ENCODE measurements at places on chromosomes 7 and 10.

DNA sequence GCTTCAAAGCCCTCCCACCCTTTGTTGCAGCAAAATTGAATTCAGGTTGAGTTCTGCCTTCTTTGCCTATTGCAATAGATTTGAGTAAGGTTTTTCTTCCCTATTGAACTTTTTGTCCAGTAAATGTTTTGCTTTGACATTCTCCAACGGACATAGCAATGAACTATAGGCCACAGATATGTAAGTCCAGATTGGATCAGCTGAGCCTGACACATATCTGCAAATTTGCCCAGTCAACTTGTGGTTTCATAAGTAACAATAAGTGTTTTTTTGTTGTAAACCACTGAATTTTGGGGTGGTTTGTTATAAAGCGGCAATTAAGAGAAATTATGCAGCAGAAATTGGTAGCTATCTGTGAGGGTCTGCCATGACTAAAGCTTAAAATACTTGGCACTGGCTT lies 332.1 kb upstream of the SORCS1 start:
- DNase-seq, result no peak

- no peak for DNase-seq
These were observed 79.9 kb upstream of the TMEM196 start for GRCh38 chr7:19853261-19853832.

GRCh38 chr10:89364531-89364930 lies 13.3 kb upstream of the IFIT1B start:
- DNase-seq, result no peak

DNA sequence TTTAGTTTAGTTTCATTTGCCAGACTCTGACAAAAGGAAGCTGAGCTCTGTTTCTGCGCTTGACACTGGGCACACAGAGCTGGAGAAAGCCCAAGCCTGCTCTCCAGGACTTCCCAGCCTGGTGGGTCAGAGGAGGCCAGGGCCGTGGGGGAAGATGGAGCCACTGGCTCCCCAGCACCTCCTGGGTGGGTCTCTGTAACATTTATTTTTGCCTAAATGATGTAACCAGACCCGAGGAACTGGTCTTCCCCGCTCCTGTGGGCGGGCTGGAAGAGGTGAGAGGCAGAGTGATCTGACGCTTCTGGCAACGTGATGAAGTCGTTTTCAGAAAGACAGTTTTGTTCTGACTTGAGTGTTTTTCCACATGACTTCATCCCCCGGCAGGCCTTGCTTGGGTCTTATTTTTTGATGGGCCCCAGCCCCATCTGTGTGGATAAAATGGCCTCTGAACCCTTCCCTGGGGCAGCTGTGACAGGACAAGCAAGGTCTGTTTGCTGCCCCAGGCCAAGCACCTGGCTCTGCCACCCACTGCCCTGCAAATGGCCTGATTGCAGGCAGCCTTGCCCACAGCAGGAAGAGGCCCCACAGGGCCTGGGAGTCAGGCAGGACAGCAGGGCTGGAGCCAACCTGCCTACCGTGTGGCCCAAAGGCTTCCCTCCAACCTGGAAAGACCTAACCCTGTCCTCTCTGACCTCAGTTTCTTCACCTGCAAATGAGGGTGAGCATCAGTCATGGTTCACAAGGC lies 304.9 kb upstream of the ZMIZ1 start:
- peak; percentile 66 for DNase-seq

- no peak for DNase-seq
These were observed 50.0 kb downstream of the VCL start for GRCh38 chr10:74047871-74048270.

DNA sequence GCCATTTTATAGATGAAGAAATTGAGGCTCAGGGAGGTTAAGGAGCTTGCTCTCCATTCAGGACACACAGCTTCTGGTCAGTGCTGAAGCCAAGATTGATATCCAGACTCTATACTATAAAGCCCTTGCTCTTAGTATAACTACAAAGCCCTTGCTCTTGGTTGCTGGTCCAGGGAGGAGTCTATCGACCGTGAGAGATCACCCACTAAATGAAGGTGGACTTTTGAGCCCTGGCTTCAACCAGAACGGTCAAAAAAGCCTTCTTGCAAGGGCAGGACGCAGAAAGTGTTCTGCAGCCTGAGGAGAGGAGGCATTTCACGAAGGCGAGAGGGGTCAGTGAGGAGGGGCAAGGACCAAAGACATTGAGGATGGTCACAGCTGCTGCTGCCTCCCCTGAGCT lies 176.3 kb downstream of the CYP26A1 start:
- DNase-seq, result no peak

DNA sequence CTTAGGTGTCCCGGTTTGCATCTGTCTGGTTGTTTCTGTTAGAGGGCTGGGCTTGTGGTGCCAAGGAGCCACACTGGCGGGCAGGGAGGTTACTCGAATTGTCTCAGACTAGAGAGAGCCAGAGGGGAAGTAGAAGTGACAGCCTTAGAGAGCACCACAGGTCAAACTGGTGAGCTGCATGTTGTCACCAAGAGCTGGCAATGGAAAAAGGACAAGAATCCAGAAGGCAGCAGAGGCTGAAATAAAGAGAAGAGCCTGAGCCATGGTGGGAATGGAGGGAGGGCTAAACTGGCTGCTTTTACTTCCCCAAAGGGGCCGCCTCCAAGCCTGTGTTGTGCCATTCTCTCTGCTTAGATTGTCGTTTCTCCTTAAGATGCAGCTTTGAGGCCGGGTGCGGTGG lies 31.1 kb upstream of the RHBDD2 start:
- no peak for DNase-seq

DNA sequence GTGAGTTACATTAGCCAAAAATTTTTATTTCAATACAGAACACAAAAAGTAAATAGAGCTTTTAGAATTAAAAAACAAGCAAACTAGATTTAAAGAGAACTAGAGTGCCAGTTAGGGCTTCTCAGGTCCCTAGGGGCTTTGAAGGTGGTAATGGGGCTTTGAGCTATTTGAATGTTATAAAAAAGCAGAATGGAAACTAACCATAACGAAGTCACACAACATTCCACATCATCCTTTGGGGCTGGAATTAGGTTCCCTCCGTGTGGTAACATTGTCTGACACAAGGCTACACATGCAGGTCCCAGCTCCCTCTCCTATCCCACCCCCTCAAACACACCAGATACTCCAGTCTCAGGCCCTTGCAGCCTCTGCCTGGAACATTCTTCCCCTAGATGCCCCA lies 15.3 kb downstream of the JAZF1 start:
- no peak for DNase-seq

DNA sequence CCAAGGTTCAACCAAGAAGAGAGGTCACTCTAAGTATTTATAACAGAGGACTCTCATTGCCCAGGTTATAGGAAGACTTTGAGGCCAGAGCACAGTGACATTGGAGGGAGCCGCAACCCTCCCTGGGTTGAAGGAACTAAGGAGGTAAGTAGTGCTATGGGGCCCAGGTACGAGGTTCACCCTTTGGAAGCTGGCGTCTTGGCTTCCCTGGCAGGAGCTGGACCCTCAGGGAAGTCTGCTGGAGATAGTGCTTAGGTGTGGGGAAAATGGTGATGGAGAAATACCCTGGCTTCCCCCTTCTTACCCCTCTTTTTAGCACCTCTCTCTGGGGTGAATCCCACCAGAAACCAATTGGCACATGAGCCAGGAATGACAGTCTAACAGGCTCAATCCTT lies 317.9 kb upstream of the ZNF32 start:
- no peak for DNase-seq

GRCh38 chr7:158995514-158995913 lies 139.2 kb downstream of the DYNC2I1 start:
- DNase-seq, result no peak

DNA sequence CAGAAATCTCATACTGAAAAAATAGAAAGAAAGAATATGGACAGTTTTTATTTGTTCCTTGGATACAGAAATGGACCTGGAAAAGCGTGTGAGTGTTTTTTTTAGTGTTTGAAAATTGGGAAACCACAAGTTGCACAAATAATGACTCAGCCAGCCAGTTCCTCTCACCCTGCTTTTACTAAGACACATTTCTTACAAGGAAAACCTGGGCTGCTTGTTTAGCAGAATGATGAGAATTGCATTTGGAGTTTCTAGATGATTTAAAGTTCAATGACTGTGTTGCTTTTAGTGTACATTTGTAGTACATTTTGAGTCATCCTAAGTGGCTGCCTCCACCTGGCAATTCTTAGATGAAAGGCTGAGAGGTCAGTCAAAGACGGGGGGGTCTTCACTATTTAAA lies 218.7 kb downstream of the ABCA13 start:
- no peak for DNase-seq

- DNase-seq, result peak; percentile 28
These were observed 325.7 kb downstream of the PARD3 start for GRCh38 chr10:34489411-34489810.

- DNase-seq, result no peak
These were observed 102.8 kb downstream of the DIP2C start for GRCh38 chr10:586716-587115.

- DNase-seq, result no peak
These were observed 31.9 kb downstream of the RNLS start for GRCh38 chr10:88551246-88551645.

DNA sequence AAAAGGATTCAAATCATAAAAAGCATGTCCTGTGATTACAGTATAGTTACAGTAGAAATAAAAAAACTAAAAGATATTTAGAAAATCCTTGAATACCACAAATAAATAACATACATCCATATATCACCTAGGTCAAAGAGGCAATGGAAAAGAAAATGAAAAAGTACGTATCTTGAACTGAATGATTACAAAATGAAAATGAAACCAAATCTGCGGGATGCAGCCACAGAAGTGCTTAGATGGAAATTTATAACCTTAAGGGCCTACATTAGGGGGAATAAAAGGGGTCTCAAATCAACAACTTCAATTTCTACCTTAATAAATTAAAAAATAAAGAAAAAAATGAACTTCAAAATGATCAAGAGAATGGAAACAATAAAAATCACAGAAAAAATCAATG lies 879.0 kb upstream of the CELF2 start:
- no peak for DNase-seq

DNA sequence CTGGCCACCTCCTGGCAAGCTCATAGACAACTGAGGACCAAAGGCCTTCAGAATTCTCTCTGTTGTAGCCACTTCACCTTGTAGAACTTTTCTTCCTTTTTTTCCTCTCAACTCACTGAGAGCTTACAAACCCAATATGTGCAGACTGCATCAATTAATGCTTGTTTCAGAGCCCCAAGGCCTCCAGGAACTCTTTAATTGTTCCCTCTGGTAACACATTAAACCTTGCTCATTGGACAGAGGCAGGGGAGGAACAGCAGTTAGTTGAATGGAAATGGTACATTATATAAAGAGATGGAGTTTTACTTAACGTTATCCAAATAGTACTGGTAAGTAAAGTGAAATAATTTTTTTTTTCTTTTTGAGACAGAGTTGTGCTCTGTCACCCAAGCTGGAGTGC lies 25.2 kb downstream of the STMP1 start:
- no peak for DNase-seq

DNA sequence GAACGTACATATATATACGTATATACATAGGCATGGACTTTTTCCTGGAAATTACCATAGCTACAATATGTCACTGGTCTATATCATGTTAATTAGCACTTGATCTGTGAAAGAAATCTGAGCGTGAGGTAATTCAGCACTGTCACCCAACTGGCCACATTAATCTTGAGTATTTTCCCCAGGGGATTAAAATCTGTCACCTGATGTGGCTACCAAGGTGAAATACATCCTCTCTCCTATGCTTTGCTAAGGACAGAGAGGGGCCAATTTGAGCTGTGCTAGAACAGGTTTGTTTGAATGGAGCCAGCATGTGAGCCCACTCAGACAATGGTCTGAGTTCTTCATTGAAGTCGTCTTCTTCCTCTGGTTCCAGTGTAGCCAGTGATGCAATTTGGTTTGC lies 33.3 kb downstream of the CYCS start:
- DNase-seq, result no peak

DNA sequence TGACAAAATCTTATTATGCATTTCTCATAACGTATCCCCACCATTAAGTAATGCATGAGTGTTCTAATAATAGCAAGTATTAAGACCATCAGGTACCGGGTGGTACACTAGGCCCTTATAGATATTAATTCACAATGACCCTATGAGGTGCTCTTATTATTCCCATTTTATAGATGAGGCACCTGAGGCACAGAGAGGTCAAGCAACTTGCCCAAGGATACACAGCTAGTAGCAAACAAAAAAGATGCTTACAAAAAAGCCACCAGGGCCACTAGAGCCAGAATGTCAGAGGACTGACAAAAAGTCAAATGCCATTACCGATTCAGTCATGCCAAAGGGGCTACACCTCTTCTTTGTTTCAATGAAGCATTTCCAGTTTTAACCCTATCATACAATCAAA lies 5.9 kb downstream of the RSU1 start:
- no peak for DNase-seq

- no peak for DNase-seq
These were observed 24.1 kb downstream of the CAMK2G start for GRCh38 chr10:73850211-73850610.

DNA sequence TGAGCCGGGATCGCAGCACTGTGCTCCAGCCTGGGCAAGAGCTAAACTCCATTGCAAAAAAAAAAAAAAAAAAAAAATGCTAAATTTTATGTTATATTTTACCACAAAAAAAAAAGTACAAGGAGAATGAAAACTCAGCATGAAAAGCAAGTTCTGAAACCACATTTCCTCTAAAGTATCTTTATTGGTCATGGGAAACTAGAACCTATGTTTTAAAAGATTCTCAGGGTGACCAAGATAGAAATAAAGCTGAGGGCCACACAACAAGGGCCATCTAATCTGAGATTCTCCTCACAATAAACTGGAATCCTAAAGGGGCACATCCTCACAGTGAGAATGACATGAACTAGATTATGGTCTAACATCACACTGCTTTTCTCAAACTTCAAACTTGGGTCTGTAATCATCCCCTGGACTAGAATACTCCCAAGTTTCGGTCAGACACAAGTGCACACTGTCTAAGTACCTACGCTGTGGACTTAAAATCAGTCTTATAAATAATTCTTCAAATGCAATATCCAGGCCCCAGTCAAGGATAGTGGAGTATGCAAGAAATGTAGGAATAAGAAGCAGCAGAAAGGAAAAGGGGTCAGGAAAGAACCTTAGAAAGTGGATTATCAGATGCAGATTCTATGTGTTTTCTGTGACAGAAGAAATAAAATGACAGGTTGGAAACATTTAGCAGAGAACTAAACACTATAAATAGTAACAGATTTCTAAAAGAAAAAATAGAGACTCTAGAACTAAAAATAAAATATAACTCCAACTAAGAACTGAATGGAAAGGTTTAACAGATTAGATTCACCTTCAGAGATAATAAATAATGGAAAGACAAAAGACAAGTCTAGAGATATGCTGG lies 49.9 kb downstream of the COA1 start:
- no peak for DNase-seq

- no peak for DNase-seq
These were observed 87.5 kb downstream of the GSAP start for GRCh38 chr7:77328669-77329068.

GRCh38 chr7:101163279-101164070 lies 1.9 kb downstream of the VGF start:
- peak; percentile 80 for DNase-seq

- DNase-seq, result peak; percentile 39
These were observed 56.6 kb downstream of the ELMO1 start for GRCh38 chr7:37391791-37392672.
